ENCODE measurements at places on chromosomes 5 and 9. TPM values are rescaled to one million over a fixed set of nuclear protein-coding genes. Genes with fewer than 3 reads are reported as not detected.

DNA sequence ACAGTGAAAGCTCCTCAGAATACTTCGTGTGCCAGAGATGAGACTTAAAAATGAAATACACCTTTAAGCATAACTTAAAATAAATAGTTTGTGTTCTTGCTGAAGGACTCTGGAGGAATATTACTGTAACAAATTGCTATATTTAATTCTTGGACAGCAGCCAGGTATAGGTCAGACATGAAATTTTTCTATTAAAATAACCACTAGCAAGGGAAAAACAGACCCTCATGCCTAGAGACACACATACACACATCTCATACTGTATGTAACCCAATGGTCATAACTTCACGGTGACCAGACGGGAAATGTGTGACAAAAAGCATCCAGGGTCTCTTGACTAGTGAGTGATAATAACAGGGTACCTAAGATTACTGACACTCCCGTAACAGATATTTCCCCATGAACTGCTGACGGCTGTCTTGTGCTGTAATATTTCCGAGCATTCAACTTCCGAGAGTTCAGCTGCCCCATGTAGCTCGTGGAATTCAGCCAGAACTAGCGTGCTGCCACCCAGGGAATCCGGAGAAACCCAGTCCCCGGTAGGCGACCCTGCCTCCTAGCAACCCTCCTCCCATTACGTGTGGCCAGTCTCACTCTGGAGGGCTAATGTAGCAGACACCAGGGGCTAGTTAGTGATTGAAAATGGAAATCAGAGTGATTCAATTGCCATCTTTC lies 2295.1 kb upstream of the WWC1 start:
- no peak for DNase-seq

DNA sequence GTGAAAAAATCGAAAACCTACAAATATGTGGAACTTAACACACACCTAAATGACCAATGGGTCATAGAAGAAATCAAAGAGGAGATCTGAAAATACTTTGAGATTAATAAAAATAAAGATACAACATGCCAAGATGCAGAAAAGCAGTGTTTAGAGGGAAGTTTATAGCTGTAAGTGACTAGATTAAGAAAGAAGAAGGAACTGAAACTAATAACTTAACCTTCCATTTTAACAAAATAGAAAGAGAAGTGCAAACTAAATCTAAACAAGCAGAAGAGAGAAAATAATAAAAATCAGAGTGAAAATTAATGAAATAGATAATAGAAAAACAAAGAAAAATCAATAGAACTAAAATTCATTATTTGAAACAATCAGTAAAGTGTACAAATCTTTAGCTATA lies 103.0 kb upstream of the MAMDC2 start:
- DNase-seq: no peak

- DNase-seq: no peak
Measured at GRCh38 chr5:118076490-118076889, 911.9 kb downstream of the DTWD2 start.

The FOXD4L6 gene
- total RNA-seq: not detected

Measured in T-helper 17 cell (primary cell).